ENCODE measurements at places on chromosomes 1 and 21.

DNA sequence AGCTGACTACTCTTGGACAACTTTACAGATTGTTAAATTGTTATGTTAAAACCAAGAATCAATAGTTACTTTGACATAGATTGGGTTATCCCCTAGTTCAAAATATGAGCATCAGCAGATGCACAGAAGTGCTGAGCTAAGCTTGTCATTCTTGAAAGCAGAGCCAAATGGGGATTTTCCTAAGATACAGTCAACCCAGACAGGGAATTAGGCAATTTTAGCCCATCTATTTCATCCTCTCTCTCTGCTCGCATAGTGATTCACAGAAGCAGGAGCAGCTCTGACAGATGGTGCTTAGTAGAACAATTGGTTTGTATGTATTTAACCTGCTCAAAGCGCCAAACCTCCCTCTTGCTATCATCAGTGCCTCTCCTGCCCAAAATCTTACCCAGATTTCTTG is 27.9 kb upstream of the PRRC2C start:
- no peak for DNase-seq

GRCh38 chr1:12407050-12407961 is 177.5 kb downstream of the VPS13D start:
- no peak for DNase-seq

DNA sequence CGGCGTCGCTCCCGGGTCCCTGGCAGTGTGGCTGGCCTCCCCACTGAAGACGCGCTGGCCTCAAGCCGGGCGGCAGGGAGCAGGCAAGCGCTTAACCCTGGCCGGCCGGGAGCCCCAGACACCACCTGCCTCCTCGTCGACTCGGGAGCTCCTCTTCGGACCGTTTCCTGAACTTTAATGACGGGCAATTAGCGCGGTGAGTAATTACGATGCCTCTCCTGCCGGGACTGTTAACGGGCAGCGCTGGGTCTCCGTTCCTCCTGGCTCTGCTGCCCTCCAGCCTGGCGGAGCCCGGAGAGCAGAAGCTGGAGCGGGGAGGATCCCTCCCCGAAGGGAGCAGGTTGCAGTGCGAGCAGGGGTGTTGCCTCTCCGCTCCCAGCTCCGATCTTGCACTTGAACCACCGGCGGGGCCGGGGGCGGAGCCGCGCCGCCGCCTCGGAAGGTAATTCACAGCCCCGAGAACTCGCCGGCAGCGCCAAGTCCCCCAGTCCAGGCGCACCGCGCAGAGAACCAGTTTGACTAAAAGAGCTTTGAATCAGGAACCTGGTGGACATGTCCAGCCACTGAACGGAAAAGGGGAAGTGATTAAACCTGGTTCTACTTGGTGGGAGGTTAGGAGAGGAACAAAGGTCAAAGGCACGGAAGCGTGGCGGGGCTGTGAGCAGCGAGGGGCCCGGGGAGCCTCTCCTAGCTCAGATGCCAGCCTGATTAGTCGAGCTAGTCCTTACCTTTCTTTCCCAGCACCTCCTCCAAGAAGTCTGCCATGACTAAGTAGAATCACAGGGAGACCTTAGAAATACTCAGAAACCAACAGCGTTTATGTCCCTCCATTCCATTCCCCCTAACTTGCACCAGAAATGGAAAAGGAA is 18.3 kb upstream of the PLEKHA6 start:
- peak; percentile 50 for DNase-seq

DNA sequence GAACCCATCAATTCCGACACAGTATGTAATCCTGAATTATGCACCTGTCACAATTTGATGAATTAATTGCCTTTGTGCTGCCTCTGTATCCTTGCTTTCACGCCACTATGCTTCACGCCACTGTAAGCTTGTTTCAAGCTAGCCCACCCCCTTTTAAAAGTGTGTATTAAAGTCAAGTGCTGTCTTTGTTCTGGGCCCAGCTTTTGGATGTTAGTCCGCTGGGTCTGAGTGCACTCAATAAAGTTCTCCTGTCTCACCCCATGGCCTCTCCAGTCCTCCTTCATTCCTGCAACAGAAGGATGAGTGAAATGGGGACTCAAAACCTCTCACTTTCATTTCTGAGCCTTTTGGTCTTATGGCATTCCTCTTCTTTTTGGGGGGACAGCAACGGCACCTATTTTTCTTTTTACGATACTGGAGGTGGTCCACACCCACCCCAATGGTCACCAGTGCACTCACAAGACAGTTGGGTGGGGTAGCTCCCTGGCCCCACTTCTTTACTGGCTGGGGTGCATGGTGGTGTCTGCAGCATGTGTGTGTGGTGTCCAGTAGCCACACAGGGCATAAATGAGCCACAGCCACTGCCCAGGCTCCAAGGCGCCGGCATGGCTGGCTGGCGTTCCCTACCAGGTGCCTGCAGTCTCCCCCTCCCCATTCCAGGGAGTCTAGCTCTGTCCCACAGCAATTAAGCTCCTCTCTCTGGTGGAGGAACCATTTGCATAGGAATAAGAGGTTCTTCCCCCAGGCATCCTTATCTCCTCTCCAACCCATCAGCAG is 1.8 kb downstream of the THEM4 start:
- DNase-seq, result no peak

GRCh38 chr1:203691447-203691846 is 64.8 kb downstream of the ATP2B4 start:
- DNase-seq, result no peak

- no peak for DNase-seq
Observed at GRCh38 chr1:64241069-64241468, 37.6 kb downstream of the UBE2U start.

DNA sequence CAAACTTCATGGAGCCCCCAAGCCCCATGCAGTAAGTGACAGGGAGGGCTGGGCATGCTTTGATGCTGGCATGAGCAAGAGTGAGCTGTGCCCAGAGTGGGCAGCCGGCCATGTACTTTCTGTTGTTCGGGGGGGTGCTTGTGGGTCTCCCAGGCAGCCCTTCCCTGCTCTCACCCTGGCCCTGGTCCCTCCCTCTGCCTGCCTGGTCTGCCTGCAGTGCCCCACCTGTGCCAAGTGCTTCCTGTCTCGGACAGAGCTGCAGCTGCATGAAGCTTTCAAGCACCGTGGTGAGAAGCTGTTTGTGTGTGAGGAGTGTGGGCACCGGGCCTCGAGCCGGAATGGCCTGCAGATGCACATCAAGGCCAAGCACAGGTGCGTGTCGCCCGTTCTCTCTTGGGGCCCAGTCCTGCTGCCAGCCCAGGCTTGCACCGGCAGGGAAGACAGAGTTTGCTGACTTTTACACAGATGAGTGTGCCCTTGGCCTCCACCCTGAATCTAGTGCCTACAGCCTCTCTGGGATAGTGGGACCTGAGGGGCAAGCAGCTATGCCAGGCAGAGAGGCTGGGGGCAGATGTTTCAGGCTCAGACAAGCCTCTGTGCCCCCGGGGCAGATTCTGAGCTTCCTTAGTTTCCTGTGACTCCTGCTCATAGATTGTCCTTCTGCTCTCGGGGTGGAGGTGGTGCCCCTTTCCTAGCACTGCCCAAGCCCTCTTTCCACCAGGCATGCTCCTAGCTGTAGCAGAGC is 7.6 kb downstream of the ZBTB48 start:
- no peak for DNase-seq

DNA sequence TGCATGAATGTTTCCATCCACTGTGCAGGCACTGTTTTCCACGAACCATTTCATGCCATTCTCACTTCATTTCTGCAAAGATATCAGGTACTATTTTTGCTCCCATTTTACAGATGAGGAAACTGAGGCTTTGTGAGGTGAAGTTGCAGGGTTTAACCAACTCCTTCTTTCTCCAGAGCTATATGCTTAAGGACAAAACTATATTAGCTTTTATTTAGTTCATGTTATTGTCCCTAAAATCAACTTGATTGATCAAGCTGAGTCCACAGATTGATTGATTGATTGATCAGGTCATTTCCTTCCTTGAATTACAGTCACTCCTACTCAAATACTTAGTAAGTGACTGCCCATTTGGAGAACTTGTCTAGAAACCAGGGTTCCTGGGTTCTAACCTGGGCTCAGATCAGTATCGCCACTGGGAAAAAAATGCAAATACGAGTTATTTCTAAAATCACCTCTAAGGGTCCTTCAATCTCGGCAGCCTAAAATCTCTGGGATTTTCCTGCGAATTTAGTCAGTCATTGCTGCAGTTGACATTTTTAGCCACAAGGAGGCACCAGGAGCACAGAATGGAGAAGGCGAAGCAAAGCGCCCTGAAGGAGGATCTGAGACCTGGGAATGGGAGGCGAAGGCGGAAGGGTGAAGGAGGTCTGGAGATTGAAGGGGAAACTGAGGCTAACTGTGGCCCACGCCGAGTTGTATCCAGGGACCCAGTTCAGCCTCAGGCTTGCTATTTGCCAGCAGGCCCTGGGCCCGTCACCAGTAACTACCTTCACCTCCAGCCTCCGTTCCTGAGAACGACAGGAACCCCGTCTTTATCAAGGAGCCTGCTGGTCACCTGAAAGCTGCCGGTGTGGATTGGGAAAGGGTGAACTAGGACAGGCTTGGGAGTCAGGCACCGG is 14.3 kb upstream of the MUL1 start:
- DNase-seq, result peak; percentile 46

DNA sequence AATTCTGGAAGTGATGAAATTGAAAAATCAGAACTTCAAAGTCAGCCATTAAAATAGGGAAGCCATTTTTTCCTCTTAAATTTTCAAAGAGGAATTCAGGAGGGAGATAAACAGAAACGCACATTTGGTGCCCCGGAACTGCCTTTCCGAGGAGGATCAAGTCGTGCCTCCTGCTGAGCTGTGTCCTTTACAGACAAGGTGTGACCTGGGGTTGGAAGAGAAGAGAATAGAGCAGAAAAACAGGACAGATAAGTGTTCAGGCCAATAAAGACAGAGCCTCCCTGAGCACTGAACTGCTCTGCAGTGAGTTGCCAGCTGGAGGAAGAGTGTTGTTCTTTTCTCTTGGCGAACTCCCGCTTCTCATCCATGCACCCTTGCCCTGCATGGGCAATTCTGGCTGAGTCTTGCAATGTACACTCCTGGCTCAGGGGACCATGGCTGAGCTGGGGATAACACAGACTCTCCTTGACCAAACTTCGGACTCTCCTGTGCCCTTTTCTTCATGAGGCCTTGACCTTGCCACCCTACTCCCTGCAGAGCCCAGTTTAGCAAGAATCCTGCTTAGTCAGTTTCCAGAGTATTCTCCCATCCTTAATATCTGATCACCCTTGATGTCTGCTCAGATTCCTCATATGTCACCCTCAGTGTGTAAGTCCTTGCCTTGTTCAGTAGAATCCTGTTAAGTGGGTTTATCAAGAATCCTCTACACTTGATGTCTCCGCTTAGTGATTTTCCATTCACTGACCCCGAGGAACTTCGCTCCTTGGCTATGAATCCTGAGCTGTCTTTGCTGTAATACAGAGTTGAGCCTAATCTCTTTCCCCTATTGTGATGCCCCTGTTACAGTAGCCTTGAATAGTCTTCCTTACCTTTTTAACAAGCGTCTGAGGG is 1.3 kb upstream of the MTARC1 start:
- no peak for DNase-seq

DNA sequence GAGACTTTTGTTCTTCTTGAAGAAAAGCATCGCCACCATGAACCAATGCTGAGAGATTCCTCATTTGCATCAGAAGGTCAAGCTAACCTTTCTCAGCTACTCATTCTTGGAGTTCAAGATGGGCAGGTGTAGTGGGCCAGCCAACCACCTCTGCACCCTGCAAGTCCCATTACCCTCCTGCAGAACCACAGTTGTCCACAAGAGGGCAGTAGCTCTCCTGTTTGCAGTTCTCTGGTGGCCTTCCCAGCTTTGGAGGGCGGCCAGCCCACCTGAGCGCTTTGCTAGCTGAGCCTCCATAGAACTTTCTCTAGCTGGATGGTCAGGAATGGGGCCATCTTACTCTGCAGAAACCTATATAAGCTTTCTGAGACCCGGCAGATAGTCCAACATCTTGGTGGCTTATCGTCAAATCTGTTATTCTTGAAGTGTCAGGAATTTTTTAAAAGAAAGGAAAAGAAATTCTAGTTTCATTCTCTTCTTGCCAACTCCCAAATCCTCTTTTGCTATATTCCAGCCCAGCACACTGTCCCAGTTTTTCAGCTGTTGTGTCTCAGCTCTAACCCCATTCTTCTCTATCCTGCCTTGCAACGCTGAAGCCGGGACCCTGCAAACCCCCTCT is 11.0 kb upstream of the LMX1A start:
- peak; percentile 64 for DNase-seq

- no peak for DNase-seq
Observed at GRCh38 chr21:38796424-38796823, 9.3 kb upstream of the ETS2 start.

DNA sequence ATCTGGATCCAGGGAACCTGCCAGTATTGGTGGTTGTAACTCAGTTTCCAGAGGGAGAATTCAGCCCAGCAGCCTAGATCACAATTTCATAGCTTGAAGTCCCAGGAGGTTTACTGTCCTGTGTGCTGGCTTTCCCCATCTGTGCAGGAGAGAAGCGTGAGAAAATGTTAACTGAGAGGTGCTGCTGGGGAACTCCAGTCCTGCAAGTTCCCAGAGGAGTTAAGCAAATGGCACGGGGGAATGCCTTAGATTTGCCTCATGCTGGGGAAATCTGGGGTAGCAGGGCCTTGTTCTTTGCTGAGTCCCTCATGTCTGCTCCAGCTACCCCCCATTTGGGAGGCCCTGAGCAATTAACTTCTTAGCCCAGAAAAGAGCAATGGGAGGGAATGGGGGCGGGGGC is 25.1 kb upstream of the SLAMF6 start:
- DNase-seq, result no peak

GRCh38 chr1:196306421-196306820 is 301.8 kb downstream of the KCNT2 start:
- no peak for DNase-seq

- DNase-seq, result no peak
Observed at GRCh38 chr1:182974506-182975191, 21.7 kb upstream of the SHCBP1L start.

- peak; percentile 40 for DNase-seq
Observed at GRCh38 chr1:84298684-84299535, 2.6 kb upstream of the SAMD13 start.

GRCh38 chr1:85451236-85451830 is 13.6 kb downstream of the DDAH1 start:
- DNase-seq, result no peak

GRCh38 chr1:203660931-203661484 is 34.4 kb downstream of the ATP2B4 start:
- no peak for DNase-seq

- DNase-seq, result no peak
Observed at GRCh38 chr1:208885060-208885459, 640.9 kb upstream of the PLXNA2 start.

GRCh38 chr1:36731226-36732014 is 248.7 kb upstream of the CSF3R start:
- no peak for DNase-seq

DNA sequence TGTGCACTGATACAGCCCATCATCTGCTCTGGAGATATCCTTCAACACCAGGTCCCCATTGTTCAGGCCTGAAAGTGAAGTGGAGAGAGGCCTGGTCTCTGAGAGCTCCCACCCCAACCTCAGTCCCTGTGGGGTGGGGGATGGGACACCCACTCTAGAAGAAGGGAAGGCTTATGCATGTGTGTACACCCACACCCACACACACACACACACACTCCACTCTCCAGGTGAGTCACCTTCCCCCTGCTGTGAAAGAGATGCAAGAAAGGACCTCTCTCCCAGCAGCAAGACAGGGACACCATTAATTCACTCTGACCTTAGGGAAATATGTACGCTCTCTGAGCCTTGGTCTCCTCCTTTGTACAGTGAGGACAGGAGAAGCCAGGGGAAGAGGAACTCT is 5.9 kb downstream of the VSIG8 start:
- DNase-seq, result no peak

Data from GM19239 (cell line).